ENCODE measurements at places on chromosomes 3 and 15.

GRCh38 chr3:166291186-166291955 lies 454.1 kb upstream of the BCHE start:
- no peak for DNase-seq

GRCh38 chr3:177906126-177906511 lies 630.1 kb upstream of the KCNMB2 start:
- DNase-seq: no peak

- no peak for DNase-seq
These were observed 1199.1 kb downstream of the SI start for GRCh38 chr3:163879172-163879571.

GRCh38 chr3:50272911-50273688 lies 4.2 kb downstream of the SEMA3B start:
- peak; percentile 94 for DNase-seq

- peak; percentile 26 for DNase-seq
These were observed 20.7 kb downstream of the TIMP4 start for GRCh38 chr3:12138044-12138443.

GRCh38 chr3:171901615-171902312 lies 58.6 kb downstream of the TMEM212 start:
- DNase-seq: no peak

GRCh38 chr3:134847349-134847748 lies 52.3 kb downstream of the EPHB1 start:
- DNase-seq: no peak

- DNase-seq: no peak
These were observed 5.5 kb downstream of the MYL3 start for GRCh38 chr3:46857485-46858341.

- no peak for DNase-seq
These were observed 2.3 kb downstream of the CAMK1 start for GRCh38 chr3:9767418-9767817.

DNA sequence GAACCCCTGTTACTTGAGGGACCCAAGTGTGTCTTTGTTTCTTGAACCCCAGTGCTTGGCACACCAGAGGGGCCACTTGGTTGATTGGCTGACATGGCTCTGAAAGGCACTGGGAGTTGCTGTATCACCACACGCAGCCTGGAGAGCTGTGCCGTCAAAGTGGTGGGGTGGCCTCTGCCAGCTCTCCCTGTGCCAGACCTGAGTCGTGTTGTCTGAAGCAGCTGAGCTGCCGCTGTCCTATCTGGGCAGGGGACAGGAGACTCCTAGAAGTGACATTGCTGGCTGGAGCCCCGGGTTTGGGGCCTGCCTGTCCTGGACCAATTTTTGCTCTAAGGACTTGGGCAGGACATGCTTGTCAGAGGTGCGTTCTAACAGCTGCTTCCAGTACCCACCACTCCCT lies 5.5 kb upstream of the SNX22 start:
- no peak for DNase-seq

GRCh38 chr3:17913359-17913758 lies 170.9 kb upstream of the TBC1D5 start:
- no peak for DNase-seq

- DNase-seq: no peak
These were observed 68.7 kb upstream of the MAP4 start for GRCh38 chr3:48084929-48085328.

DNA sequence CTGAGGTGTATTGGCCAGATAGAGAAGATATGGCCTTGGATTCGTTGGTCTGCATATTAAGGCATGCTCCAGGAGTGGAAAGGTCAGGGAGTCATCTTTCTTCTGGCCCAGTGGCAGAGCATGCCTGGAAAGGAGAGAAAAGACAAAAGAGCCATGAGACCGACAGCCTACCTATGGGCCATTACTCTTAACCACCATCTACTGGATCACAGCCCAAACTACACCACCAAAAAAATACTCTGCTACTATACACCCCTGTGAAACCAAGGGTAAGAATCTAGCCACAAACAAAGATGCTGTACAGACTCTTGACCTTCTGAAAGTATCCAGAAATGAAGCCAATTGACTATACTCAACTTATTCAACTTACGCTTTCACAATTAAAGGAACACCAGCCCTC lies 96.1 kb upstream of the PLSCR5 start:
- DNase-seq: no peak

GRCh38 chr15:23055316-23055715 lies 15.9 kb upstream of the TUBGCP5 start:
- DNase-seq: no peak

DNA sequence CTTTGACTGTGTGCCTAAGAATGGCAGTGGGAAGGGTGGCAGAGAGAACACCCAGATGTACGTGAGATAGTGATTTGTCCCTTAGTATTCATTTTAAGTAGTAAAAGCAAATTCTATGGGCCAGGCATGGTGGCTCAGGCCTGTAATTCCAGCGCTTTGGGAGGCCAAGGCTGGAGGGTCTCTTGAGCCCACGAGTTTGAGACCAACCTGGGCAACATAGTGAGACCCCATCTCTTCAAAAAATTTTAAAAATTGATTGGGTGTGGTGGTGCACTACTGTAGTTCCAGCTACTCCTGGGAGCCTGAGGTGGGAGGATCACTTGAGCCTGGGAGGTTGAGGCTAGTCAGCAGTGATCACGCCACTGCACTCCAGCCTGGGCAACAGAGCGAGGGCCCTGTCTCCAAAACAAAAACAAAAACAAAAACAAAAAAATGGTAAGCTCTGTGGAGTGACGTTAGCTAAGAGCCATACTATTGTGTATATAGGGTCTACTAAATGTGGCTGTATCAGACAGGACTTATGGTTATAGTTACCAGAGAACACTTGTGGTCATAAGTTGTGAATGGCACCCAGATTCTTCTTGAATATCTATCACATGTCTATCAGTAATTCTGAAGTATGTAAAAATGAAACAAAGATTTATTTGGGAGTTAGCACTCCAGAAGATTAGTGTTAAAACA lies 171.5 kb downstream of the TCF12 start:
- no peak for DNase-seq

- no peak for DNase-seq
These were observed 8.1 kb upstream of the MINDY4B start for GRCh38 chr3:150913133-150913922.

DNA sequence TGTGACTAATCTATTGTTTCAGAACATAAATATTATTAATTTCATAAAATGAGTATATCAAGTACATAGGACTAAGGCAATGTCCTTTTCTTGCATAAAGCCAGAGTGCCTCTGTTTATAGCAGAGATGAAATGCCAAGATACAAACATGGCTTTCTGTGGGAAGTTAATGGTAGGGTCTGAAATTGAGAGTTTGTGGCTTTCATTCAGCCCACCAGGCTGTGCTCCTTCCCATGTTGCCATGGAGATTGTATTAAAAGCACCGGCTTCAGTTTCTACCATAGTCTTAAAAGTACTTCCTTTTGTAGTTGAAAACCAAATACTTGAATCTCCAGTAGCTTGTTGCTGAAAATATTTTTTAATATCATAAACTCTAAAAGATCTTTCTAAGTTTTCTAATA lies 114.0 kb downstream of the LRRC28 start:
- no peak for DNase-seq

DNA sequence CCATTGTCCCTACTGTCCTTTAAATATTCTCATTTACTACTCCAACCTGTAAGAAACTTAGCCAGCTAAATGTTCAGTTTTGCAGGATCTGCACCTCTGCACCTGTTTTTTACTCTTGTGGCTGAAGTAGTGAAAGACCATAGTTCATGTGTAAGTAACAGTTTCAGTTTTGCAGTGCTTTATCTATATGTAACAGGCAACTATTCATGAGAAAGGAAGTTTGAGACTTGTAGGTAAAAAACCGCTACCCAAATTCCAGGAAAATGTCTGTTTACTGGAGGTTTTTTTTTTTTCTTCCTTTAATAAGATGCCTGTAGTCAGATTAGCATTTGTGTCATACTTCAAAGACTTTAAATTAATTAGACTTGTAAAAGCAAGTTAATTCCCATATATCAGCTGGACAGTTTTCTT lies 25.4 kb upstream of the MBNL1 start:
- no peak for DNase-seq

- DNase-seq: no peak
These were observed 25.2 kb downstream of the LRRK1 start for GRCh38 chr15:100944244-100944895.

DNA sequence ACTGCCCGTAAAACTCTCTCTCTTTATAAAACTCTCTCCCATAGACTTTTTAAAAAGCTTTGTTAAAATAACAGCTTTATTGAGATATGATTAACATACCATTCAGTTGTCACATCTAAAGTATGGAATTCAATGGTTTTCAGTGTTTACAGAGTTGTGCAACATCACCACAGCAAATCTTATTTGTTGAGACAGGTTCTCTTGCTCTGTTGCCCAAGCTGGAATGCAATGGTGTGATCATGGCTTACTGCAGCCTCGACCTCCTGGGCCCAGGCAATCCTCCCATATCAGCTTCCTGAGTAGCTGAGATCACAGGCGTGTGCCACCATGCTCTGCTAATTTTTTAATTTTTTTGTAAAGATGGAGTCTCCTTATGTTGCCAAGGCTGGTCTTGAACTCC lies 35.9 kb upstream of the TRAK1 start:
- DNase-seq: no peak

DNA sequence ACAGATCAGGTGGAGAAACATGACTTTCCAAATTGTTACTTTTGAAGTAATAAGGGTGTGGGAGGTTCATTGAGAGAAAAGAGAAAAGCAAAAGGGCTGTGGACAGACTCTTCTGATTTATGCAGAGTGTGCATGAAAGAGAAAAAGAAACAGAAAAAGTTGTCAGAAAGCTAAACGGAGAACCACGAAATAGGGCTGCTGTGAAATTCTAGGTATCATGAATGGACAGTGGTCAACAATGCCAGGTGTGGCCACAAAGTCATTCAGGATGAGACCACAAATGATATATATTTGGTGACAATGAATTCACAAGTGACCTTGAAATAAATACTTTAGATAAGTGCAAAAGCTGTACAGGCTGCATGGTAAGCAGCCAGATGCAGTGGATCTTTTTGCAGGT lies 170.1 kb downstream of the IL5RA start:
- DNase-seq: no peak

- no peak for DNase-seq
These were observed 8.0 kb downstream of the GABRR3 start for GRCh38 chr3:98027085-98027446.

DNA sequence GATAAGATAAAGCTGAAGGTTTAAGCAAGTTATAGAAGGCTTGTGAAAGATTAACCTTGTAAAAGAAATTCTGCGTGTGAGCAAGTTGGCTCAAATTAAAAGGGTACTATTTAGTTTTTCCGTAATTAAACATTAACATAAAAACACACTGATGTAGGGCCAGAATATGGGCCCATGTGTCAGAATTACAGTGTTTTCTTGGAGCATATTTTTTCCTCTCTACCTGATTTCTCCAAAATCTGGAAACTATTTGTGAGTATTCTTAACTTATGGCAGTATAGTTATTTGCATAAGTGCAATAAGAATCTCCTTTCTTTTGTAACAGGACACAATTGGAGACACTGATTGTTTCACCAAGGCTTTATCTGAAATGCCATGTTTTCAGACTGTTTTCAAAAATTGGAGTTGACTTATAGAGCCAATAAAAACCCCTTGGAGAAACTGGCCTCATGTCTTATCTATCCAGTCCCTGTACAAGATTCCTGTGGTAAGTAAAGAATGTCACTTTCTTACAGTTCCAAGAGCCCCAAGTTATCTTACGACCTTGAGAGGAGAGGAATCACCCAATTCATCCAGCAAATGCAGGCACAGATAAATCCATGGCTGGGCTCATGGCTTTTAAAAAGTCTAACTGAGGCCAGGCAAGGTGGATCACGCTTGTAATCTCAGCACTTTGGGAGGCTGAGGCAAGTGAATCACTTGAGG lies 47.8 kb upstream of the P2RY1 start:
- DNase-seq: no peak

- no peak for DNase-seq
These were observed 176.6 kb downstream of the XXYLT1 start for GRCh38 chr3:195094191-195094921.

DNA sequence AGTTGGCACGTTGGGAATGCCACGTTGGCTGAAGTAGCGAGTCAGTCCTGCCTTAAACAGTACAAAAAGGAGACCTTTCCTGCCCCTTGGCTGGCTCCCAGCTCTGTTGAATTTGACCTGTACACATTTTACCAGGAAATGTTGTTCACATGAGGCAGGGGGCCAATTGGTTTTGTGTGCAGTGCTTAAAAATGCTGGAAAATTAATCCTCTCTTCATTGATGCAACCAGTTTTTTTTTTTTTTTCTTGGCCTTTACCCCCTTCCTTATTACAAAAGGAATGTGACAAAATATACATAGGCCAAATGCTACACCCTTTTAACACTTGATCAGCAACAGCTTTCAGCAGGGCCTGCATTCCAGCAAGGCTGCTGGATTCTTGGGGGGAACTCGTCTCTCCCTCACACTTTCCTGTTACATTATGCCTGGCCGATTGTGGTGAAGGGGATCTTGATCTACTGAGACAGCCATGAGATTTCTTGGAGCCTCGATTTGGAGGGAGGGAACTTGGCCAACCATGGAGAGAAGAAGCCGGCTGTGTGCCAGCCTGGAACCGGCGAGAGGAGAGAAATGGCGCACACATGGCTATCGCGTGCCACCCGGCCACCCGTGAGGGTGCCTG lies 93.1 kb downstream of the DNASE1L3 start:
- DNase-seq: no peak
